ENCODE measurements at places on chromosomes 13 and 19.

DNA sequence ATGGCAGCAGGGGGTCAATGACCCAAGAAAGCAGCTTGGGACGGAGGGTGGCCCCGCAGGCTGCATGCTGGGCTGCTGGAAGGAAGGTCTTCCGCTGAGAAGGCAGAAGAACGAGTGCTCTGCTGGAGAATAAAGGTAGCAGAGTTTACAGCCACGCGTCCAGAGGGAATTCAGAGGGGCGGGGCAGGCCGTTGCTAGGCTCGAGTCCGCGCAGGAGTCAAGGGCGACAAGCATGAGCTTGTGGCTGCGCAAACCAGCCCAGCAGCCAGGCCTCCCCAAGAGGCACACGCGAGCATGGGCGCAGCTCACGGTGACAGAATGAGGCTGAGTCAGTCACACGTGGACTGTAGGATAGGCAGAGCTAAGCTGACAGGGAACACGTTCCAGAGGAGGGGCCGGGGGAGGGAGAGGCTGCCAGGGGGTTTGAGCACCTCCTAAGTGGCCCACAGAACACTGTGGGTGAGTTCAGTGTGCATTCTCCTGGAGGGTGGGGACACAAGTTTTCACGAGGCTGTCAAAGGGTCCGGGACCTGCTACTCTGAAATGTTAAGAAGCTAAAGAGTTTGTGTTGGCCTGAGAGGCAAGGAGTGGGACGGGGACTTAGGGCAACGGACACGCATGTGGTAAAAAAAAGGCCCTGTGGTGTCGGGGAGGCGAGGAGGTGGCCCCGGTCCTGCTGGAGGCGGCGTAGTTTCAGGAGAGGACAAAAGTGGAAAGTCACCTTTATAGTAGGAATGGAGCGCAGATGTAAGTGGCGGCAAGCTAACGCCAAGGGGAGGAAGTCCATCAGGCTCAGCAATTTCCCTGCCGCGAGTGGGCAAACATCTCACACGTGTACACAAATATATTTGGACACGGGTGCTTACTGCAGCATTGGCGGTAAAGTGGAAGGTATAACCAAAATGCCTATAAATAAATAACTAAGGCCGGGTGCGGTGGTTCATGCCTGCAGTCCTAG lies 17.7 kb downstream of the RFX2 start:
- DNase-seq = no peak

DNA sequence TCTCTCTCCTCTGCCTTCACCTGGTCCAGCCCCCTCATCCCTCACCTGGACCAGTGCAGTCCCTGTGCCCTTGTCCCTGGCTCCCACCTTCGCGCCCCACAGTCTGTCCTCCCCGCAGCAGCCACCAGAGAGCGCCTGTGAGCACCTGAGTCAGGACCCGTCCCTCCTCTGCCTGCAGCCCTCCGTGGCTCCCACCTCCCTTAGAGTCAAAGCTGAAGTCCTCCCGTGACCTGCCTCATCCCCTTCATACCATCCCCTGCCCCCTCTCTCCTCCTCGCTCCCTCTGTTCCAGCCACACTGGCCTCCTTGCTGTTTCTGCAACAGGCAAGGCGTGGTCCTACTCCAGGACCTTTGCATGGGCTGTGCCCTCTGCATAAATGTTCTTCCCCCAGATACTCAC lies 10.3 kb downstream of the CELF5 start:
- DNase-seq = no peak

GRCh38 chr19:38402623-38402966 lies 298 bp upstream of the FAM98C start:
- no peak for DNase-seq

- DNase-seq = no peak
Measured at GRCh38 chr13:105170438-105170837, 1365.0 kb downstream of the EFNB2 start.

- DNase-seq = no peak
Measured at GRCh38 chr19:40284251-40284500, 969 bp downstream of the AKT2 start.

GRCh38 chr13:94784066-94784465 lies 71.7 kb upstream of the SOX21 start:
- no peak for DNase-seq

- DNase-seq = no peak
Measured at GRCh38 chr19:54616821-54617560, 13.3 kb upstream of the LILRB1 start.

GRCh38 chr19:18119013-18119716 lies 21.6 kb downstream of the MAST3 start:
- DNase-seq = no peak

DNA sequence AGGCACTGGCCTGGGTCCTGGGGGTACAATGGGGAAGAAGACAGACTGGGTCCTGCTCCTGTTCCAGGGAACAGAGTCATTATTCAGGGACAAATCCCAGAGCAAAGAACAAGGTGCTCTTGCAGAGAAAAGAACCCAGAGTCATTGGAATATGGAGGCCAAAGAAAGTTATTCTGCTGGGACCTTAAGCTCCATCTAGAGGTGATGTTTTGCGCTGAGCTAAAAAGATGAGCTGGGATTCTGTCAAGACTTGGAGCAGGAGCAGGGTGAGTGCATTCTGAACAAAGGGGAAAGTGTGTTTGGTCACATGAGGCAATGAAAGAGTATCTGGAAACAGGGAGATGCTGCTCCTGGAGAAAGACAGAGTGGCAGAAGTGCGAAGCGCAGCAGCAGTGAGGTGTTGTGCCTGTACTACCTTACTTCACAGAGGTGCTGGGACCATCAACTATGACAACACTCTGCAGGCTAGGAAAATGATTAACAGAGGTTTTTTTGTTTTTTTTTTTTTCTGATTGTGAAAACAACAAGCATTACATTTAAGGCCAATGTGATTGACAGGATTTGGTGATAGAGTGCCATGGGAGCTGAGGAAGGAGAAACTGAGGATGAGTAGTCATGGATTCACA lies 95.3 kb upstream of the TNFSF11 start:
- no peak for DNase-seq

- DNase-seq = no peak
Measured at GRCh38 chr19:53597023-53597422, 34.8 kb upstream of the DPRX start.

GRCh38 chr13:108551674-108552073 lies 77.7 kb upstream of the MYO16 start:
- DNase-seq = no peak

DNA sequence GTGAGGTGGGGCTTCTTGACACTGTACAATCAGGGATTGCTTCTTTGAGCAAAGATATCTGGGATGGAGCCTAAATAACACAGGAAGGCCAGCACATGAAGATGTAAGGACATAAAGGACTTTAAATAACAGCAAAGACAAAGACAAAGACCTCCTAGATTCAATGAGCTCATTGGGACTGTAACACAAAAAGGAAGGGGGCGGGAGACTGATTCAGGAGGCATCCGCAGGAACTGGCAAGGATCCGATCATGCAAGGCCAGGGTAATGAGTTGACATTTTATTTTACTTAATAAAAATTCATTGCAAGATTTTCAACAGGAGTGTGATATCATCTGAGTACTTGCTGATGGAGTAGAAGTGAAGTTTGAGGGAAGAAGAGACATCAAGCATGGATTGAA lies 121.5 kb downstream of the LHFPL6 start:
- DNase-seq = no peak

- no peak for DNase-seq
Measured at GRCh38 chr13:99659226-99659625, 158.0 kb downstream of the TM9SF2 start.

GRCh38 chr19:53634768-53635167 lies 3.0 kb downstream of the DPRX start:
- no peak for DNase-seq

DNA sequence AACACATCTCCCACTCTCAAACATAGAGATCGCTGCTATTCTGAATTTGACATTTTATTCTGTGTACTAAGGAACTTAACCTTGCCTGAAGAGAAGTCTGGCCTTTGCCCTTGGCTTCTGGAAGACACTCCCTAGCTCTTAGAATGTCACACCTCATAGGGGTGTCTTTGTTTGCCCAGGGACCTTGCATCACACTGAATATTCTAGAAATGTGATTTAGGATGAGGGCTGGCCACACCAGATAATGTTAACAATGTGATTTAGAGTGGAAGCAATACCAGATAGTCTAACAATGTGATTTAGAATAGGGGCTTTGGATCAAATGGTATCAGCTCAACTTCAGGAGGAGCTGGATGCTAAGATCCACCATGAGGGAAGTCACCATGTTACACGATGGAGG lies 6.6 kb downstream of the SIGLECL1 start:
- DNase-seq = no peak

- DNase-seq = no peak
Measured at GRCh38 chr19:58154287-58154678, 3.7 kb upstream of the ZNF329 start.

DNA sequence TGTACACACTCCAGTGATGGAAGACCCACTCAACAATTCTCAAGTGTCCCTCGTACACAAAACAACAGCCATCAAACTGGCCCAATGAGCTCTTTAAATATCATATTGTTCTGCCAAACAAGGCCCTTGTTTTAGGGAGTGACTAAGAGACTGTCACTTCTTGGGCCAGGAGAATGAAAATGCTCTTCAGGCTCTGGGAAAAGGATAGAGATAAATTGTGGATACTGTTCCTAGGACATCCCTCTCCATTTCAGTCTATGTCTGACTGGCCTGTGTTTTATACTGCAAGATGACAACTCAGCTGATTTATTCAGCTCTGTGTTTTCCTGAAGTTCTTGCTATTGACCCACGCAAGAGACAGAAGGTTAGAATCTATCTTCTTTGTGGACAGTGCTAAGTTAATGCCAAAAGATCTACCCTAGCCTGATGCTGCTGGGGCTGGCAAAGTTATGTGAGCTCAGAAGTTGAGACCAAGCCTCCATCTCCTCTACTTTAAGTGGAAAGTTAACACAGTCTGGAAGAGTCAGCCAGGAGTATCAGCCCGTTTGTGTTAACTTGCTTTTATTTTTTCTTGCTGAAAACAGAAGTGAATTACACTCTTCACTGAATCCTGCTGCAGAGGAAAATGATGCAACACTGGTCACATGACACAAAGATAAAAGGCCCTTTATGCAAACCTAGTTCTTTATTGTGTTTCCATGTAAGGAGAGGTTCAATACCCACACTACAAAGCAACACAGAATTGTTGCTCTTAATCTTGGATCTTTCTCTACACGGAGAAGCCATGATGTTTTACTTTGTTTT lies 14.6 kb downstream of the FRY start:
- DNase-seq = peak; percentile 64

DNA sequence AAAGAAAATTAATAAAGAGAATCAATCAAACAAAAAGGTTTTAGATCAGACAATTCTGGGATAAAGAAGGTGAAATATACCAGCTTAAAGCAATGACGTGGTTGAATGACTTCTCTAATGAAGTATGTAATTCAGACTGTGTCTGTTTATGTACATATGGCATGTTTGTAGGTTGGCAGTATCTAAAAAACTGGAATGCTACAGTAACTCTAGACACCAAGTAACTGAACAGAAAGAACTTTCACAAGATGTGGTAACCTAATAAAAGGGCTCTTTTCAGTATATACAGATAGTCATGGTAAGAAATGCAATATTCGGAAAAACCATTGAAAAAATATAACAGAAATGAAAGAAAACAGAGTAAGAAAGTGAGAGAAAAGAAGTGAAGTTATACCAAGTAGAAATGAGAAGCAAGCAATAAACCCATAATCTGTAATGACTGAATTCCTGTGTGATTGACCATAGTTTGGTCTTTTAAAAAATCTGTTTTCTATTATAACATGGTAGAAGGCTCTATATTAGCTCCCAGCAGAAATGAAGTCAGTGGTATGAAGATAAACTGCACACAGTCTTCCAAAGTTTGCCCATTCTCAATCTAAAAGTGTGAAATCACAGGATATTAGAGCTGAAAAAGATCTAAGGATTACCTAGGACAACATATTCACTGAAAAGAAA lies 31.4 kb downstream of the ELF1 start:
- no peak for DNase-seq

GRCh38 chr13:51674276-51674675 lies 90.0 kb downstream of the WDFY2 start:
- DNase-seq = peak; percentile 19

DNA sequence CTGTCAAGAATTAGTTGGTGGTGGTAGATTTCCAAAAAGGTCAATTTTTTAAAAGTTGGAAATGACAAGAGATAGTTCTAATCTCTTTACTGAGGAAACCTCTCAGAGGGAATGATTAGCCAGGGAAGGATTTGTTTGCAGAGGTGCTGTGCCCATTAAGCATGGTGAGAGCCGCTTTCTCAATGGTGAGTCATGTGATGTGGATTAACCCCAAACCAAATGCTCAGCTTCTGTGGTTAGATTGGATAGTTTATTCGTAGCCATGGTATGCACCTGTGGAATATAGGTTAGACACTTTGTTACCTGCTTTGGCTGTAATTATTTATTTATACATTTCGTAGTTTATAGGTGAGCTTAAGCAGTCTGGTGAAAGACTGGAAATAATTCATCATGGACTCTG lies 7.1 kb downstream of the HNRNPM start:
- no peak for DNase-seq
